ENCODE measurements at places on chromosomes 7 and 10. TPM values are rescaled to one million over a fixed set of nuclear protein-coding genes. Genes with fewer than 3 reads are reported as not detected.

GRCh38 chr7:117971556-117972244, 98.5 kb upstream of the CTTNBP2 start:
- no peak overlapping the region for H3K27ac ChIP-seq
- no peak for DNase-seq
- H3K4me3 ChIP-seq, result no peak overlapping the region
- H3K27me3 ChIP-seq, result no peaks in the 10 kb centered on the region

AHR gene
- 5.3 TPM for polyA plus RNA-seq

DNA sequence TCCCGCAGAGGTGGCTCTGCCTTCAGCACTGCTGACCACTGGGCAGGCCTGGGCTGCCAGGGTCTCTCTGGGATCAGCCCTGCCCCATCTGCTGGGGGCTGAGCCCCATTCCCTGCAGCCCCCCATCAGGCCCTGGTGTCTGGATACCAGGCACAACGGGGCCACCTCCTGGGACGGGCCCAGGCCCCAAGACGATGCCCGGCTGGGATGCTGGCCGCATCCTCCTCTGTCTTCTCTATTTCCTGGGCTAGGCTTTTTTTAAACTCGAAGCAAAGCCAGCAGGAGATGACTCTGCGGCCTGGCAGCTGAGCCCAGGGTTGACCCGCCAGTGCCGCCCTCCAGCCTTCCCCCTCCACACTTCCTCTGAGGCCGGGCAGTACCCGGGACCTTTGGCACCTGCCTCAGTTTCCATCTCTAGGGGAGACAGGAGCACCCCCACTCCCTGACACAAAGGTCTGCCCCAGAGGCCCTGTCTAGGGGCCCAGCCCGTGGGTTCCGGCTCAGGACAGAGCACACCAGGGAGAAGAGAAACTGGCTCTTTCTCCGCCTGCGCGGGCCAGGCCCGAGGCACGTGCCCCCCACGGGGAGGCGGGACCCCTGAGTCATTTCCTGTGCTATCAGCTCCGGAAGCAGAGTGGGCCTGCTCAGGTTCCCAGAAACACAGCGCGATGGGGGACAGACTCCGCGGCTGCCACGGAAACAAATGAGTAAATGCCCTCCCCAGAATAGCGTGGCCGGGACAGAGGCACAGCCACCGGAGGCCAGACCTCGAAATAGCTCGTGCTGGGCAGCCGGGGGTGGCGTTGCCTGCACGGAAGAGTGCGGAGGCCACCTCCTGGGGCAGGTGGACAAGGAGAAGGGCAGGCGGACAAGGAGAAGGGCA, 84.6 kb upstream of the PDGFA start:
- H3K27ac ChIP-seq, result peak overlapping the region; percentile 98
- peaks cover 64% of the 10 kb centered on the region for H3K4me1 ChIP-seq
- DNase-seq, result peak; percentile 90

GRCh38 chr7:148527717-148528168, 62.8 kb upstream of the C7orf33 start:
- no peaks in the 10 kb centered on the region for H3K4me1 ChIP-seq
- no peaks in the 10 kb centered on the region for H3K36me3 ChIP-seq

ACTA2 gene
- polyA plus RNA-seq, result 12.5 TPM

- no peaks in the 10 kb centered on the region for H3K4me1 ChIP-seq
- H3K27ac ChIP-seq, result no peak overlapping the region
- no peak for DNase-seq
Measured at GRCh38 chr10:70551971-70552422, 50.5 kb downstream of the PRF1 start.

GRCh38 chr10:33758299-33758698, 423.8 kb upstream of the NRP1 start:
- DNase-seq, result no peak
- H3K4me3 ChIP-seq, result no peak overlapping the region
- H3K27me3 ChIP-seq, result no peaks in the 10 kb centered on the region
- H3K4me1 ChIP-seq, result no peaks in the 10 kb centered on the region

CDH23 gene
- 2.0 TPM for polyA plus RNA-seq

DNA sequence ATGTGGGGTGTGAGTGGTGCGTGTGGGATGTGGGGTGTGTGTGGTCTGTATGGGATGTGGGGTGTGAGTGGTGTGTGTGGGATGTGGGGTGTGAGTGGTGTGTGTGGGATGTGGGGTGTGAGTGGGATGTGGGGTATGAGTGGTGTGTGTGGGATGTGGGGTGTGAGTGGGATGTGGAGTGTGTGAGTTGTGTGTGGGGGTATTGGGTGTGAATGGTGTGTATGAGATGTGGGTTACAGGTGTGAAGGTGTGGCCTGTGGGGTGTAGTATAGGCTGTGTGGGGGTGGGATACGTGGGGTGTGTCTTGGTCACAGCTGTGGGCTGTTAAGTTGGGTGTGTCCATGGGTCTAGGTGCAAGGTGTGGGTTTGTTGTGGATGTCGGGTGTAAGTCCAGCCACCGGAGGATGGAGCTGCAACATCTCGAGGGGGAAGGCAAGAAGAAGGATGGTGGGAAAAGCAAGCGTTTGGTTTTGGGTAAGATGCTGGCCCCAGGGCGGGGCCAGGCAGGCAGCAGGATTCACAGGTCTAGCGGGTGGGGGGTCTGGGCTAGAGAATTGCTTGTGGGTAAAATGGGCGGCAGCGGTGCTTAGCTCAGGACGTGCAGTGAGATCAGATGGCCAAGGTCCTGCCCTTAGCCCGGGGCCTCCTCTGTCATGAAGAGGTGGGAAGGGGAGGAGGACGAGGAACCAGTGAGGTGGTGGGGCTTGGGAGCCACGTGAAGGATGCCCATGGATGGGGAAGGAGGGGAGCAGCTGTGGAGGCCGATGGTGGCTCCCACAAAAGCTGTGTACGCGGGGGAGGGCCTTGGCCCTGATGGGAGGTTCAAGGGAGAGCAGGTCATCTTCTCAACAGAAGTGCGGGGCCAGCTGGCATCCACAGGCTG, 60.1 kb downstream of the CFAP46 start:
- no peaks in the 10 kb centered on the region for H3K27me3 ChIP-seq
- H3K4me1 ChIP-seq, result no peaks in the 10 kb centered on the region
- no peak overlapping the region for H3K4me3 ChIP-seq
- no peak overlapping the region for H3K27ac ChIP-seq

DNA sequence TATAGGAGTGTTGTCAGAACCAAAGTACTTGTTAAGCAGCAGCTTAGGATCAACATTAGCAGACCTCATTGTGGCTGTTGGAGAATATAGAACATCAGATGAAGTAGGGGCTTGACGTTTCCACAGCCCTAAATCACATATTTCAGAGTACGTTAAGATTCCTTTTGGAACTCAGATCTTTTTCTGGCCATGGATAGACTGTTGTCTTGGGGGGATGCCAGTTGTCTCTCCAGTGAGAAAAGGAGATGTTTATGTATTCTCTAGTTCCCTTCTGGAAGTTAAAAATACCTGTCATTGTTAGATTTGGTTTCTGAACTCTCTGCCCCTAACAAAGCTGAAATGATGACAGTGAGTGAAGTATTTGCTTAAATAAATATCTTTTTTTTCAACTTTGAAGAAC, 191.3 kb downstream of the AUTS2 start:
- DNase-seq, result no peak
- no peaks in the 10 kb centered on the region for H3K27me3 ChIP-seq
- no peaks in the 10 kb centered on the region for H3K36me3 ChIP-seq
- no peaks in the 10 kb centered on the region for H3K4me1 ChIP-seq
- H3K27ac ChIP-seq, result no peak overlapping the region
- H3K4me3 ChIP-seq, result no peak overlapping the region

- H3K36me3 ChIP-seq, result no peaks in the 10 kb centered on the region
- H3K27me3 ChIP-seq, result no peaks in the 10 kb centered on the region
- no peaks in the 10 kb centered on the region for H3K4me1 ChIP-seq
- H3K27ac ChIP-seq, result no peak overlapping the region
- no peak overlapping the region for H3K4me3 ChIP-seq
- DNase-seq, result no peak
Measured at GRCh38 chr10:83765731-83766130, 373.6 kb upstream of the GHITM start.

VWDE gene
- polyA plus RNA-seq, result 0.26 TPM

GRCh38 chr7:22867003-22867402, 44.4 kb upstream of the TOMM7 start:
- no peaks in the 10 kb centered on the region for H3K36me3 ChIP-seq
- H3K27me3 ChIP-seq, result no peaks in the 10 kb centered on the region

BMPER gene
- 0.24 TPM for polyA plus RNA-seq

DNA sequence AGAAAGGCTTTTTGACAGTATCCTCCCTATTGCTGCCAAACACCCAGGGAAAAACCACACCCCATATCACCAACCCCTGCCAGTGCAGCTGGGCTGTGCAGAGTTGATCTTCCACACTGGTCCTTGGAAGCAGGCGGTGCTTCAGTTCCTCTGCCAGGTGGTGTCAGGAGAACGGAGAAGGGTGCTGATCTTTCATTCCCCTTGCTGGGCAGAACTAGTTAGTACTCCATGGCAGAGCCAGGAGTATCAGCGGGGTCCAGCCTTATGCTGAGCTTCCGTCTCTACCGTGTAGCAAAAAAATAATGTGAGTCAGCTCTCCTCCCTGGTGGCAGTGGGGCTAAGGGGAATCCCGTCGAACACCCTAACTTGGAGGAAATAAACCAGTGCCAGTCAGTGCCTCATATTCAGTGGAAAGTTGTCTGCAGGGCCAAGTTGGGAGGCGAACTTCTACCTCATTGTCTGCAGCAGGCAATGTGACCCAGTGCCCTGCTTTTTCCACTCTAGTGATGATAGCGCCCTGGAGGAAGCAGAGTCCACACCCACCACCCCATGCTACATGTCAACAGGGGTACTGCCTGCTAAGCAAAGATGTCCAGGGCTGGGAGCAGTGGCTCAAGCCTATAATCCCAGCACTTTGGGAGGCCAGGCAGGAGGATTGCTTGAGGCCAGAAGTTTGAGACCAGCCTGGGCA, 175.4 kb downstream of the AUTS2 start:
- H3K36me3 ChIP-seq, result no peaks in the 10 kb centered on the region
- no peak for DNase-seq
- H3K27me3 ChIP-seq, result no peaks in the 10 kb centered on the region
- H3K4me1 ChIP-seq, result no peaks in the 10 kb centered on the region

DNA sequence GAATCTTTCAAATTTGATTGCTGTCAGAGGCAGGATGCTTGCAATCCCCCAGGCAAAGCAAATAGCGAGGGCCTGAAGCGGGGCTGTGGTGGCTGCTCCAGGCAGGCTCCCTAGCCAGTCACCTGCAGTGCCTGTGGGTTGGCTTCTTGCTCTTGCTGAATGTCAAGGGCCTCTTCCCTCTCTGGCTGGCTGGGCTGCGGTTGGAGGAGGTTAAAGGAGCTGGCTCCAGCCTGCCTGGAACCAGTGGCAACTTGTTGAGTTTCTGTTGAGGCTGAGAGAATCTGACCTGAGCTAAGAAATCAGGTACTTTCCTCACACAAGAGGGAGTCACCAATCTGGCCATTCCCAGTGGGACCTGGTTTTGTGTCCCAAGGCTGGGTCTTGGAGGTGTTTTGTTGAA, 134.7 kb downstream of the TMEM178B start:
- H3K4me1 ChIP-seq, result no peaks in the 10 kb centered on the region
- no peaks in the 10 kb centered on the region for H3K36me3 ChIP-seq
- no peak overlapping the region for H3K27ac ChIP-seq
- no peak overlapping the region for H3K4me3 ChIP-seq

DNA sequence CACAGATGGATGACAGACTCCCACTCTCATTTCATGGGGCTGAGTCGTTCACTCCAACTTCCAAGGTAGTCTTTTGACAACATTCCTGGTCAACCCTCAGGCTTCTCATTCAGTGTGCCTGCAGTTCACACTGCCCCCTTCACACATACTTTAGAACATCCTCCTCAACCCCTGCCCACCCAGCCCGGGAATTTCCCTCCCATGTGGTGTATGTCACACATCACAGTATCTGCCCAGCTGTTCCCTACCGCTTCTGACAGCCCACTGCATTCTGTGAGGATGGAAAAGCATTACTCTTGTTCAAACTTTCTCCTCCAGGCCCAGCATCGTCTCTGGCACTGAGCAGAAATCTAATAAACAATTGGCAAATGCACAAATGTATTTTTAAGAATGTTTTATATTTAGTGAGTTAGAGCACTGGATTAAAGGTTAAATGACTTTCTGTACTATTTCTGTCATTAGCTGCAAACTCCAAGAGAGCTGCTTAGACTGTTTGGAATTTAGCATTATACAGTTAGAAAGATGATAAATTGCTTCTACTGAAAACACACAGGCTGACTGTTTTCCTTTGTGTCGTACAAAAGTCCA, 110.4 kb downstream of the SFMBT2 start:
- no peak for DNase-seq
- H3K36me3 ChIP-seq, result no peaks in the 10 kb centered on the region
- H3K4me3 ChIP-seq, result no peak overlapping the region
- H3K27ac ChIP-seq, result no peak overlapping the region
- H3K4me1 ChIP-seq, result peaks cover 15% of the 10 kb centered on the region

- no peaks in the 10 kb centered on the region for H3K4me1 ChIP-seq
- DNase-seq, result no peak
- no peak overlapping the region for H3K27ac ChIP-seq
- no peaks in the 10 kb centered on the region for H3K36me3 ChIP-seq
Measured at GRCh38 chr7:50431316-50431715, 18.8 kb downstream of the FIGNL1 start.

GRCh38 chr10:101940916-101941315, 97.3 kb upstream of the KCNIP2 start:
- no peaks in the 10 kb centered on the region for H3K27me3 ChIP-seq
- DNase-seq, result no peak
- no peaks in the 10 kb centered on the region for H3K36me3 ChIP-seq
- no peak overlapping the region for H3K4me3 ChIP-seq
- H3K4me1 ChIP-seq, result no peaks in the 10 kb centered on the region

DNA sequence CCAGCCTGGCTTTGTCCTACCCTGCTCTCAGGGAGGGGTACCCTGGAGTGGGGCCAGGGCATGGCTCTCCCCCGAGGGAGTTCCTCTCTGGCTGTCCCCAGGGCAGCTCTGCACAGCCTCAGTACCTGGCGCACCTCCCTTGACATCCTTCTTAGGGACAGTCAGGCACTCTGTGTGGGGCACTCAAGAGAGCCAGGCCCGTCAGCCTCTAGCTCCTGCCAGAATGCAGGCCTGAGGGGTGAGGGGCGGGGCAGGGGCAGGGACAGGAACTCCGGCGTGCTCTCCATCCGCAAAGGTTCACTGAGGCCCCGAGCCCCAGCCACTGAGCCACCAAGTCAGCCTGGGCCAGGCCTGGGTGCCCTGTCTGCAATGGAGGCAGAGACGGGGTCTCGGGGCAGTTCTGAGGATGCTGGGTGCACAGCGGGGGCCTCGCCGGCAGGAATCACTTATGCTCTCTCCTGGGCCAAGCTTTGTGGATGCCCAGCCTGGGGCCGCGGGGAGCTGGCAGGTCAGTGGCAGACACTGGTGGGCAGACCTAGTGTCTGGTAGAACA, 10.1 kb downstream of the LIMK1 start:
- no peak for DNase-seq
- no peaks in the 10 kb centered on the region for H3K27me3 ChIP-seq
- H3K27ac ChIP-seq, result peak overlapping the region; percentile 63
- peak overlapping the region; percentile 19 for H3K4me3 ChIP-seq
